Hair follicular keratinocyte (primary cell): ENCODE measurements at places on chromosomes 3 and 15. TPM values are rescaled to one million over a fixed set of nuclear protein-coding genes. Genes with fewer than 3 reads are reported as not detected.

Gene UBR1
- total RNA-seq: 16.3 and 17.6 TPM in 2 replicates

Gene IGSF11
- total RNA-seq: not detected in 2 replicates

Gene ALDH1L1
- total RNA-seq: 0.08 and 0.11 TPM in 2 replicates

Gene DYNLT2B
- 49.4 and 49.7 TPM in 2 replicates for total RNA-seq

Gene HTR3E
- total RNA-seq: not detected in 2 replicates

Gene CATSPER2
- total RNA-seq: 0.46 and 0.78 TPM in 2 replicates

Gene MME
- 2.9 and 3.1 TPM in 2 replicates for total RNA-seq

Gene CADPS
- 0.27 TPM in 1 of 2 replicates, not detected in the other for total RNA-seq

Gene EPHA6
- not detected in 2 replicates for total RNA-seq

Gene CCDC14
- total RNA-seq: 10.8 and 11.5 TPM in 2 replicates

Gene CPEB1
- total RNA-seq: 0.04 TPM in 1 of 2 replicates, not detected in the other

Gene CLASP2
- 18.6 and 31.6 TPM in 2 replicates for total RNA-seq

Gene TUSC7
- total RNA-seq: not detected in 2 replicates

Gene NDUFB4
- total RNA-seq: 130 and 138 TPM in 2 replicates

Gene TJP1
- 37.3 and 49.3 TPM in 2 replicates for total RNA-seq

Gene CELF6
- total RNA-seq: not detected in 2 replicates

Gene WDR49
- not detected in 2 replicates for total RNA-seq

Gene TMEM212
- not detected in 2 replicates for total RNA-seq

Gene EXD1
- 0.57 TPM in 1 of 2 replicates, not detected in the other for total RNA-seq

Gene TTLL13
- total RNA-seq: 0.08 and 0.11 TPM in 2 replicates

Gene MAP1A
- total RNA-seq: 0.39 and 0.42 TPM in 2 replicates
